Putamen (tissue), 1 donor: ENCODE measurements at places on chromosomes 16 and 17.

DNA sequence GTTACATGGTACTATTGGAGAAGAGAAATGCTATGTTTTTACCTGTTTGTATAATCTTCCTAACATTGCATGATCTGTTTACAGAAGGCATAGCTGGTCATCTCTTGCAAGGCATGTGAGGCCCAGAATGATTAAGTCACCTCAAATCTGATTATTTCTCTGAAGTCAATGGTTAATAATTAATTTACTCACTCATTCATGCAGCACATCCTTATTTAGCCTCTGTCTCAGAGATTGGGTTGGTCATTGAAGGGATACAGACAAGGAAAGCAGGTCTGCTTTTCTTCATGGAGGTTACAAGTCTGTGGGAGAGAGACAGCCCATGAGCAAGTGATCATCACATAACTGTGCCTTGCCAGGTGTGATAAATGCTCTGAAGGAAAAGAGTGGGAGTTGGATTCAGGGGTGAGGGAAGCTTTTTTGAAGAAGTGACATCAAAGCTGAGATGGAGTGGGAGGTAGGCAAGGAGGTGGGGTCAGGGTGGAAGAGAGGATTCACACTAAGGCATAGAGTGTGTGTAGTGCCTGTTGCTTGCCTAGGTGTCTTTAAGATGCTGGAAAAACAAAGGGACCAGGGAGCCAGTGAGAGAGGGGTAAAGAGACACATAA lies 16.3 kb upstream of the RBFOX1 start:
- peak; percentile 71 for DNase-seq

DNA sequence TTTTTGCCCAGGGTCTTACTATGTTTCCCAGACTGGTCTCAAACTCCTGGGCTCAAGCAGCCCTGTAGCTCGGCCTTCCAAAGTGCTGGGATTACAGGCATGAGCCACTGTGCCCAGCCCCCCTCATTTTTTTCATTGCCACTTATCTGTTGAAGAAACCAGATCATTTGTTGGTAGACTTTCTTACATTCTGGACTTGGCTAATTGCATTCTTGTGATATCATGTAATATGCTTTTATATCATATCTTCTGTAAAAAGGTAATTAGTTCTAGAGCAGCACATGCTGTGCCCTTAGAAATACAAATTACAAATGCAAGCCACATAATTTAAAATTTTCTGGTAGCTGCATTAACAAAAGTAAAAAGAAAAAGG lies 53.9 kb downstream of the PPM1E start:
- DNase-seq: no peak

DNA sequence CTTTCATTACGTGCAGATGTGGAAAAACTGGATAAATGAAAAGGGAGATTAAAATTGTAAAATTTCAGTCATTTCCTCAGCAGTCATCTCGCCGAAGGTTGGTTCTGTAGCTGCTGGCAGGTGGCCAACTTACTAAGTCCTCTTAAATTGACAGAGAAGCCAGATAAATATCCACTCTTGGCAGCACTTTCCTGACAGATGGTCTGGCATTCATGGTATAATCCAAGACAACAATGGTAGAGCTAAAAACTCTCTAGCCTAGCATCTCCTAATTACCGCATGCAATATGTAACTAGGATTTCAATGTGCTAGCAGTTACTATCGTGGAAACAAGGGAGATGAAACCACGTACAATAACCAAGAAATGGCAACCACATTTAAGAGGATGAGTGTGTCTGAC lies 306.3 kb downstream of the CNTNAP4 start:
- peak; percentile 14 for DNase-seq

DNA sequence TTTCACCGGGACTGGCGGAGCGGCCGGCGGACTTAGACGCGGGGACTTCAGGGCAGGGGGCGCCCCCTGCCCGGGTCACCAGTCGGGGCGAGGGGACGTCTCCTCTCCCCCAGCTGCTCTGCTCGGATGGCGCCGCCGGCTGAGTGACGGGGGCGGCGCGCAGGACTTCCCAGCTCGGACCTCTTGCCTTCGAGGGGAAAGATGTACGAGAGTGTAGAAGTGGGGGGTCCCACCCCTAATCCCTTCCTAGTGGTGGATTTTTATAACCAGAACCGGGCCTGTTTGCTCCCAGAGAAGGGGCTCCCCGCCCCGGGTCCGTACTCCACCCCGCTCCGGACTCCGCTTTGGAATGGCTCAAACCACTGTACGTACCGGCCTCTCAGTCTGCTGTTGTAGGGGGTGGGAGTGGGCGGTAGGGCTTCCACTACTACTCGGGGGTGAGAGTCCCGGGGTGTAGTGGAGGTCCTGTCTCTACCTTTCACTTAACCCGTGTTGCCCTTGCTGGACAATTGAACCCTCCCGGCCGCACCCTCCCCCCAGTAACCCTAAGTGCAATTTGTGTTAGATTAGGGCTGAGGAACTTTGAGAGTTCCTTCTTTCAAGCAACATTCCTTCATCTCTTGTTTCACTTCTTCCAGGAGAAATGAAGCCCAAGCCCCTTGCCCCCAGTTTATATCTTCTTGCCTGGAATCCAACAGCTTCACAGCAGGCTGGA lies 21.9 kb downstream of the GJD3 start:
- DNase-seq: no peak

- DNase-seq: no peak
Measured at GRCh38 chr16:88649924-88650748, 717 bp downstream of the CYBA start.
